Effector memory CD8-positive, alpha-beta T cell (primary cell): ENCODE measurements at places on chromosomes 7 and 10.

DNA sequence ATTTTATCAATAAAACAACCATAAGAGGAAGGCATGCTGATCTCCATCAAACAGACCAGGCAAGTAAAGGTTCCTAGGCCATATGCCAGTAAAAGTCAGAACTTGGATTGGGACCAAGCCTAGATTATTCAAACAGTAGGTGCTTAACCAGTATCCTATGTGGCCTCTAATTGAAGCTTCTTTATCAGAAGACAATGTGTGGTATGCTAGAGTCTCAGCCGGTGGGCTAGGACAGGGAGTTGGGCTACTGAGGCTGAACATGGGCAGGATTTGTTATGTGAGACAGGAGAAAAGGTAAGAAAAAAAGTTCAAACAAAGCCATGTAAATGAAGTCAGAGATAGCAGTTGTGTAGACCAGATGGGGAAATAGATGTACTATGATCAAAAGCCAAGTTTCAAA lies 413.7 kb upstream of the GHITM start:
- DNase-seq = no peak

- no peak for DNase-seq
Observed at GRCh38 chr7:50315739-50316671, 11.5 kb downstream of the IKZF1 start.

GRCh38 chr10:71476228-71477011 lies 79.7 kb downstream of the CDH23 start:
- no peak for DNase-seq

DNA sequence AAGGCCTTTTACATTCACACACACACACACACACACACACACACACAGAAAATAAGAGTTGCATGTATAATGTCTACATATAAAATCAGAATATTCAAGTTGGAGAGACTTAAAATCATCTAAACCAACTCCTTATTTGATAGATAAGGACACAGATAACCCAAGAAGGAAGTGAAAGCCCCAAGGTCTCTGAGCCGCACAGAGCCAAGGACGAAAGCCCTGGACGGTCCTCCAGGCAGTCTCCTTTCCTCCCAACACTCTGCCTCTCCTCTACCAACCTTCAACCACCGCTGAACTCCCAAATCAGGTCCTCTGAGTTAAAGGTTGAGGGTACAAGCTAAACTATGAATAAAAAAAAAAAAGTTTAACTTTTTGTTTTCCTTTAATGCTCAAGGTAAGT lies 28.2 kb downstream of the UBE2H start:
- no peak for DNase-seq

DNA sequence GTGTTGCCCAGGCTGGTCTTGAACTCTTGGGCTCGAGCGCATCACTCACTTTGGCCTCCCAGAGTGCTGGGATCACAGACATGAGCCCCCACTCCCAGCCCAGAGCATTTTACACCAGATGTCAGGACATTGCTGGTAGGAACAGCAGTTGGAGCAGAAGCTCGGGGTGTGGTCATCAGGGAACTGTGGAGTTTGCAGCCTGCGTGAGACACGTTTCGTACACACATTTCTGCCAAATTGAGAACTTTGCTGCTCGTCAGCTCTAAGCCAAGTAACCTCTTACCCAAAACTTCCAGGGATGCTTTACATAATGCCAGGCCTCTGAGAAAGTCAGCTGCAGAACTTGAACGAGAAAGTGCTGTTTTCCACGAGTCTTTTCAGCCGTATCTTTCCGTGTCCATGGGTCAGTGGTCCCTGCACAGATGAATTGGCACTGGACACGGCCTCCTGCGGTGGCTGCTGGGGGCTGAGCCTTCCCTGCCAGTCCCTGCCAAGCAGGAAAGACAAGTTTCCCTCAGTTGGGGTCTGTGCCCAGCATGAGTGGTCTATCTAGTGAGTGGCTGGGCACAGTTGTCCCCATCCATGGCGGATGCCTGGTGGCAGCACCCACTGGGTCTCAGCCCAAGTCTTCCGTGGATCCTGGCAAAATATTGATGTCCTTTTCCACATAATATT lies 54.4 kb downstream of the DNAJB6 start:
- no peak for DNase-seq

- no peak for DNase-seq
Observed at GRCh38 chr10:95963991-95964389, 56.2 kb downstream of the CC2D2B start.

- DNase-seq = no peak
Observed at GRCh38 chr10:121680879-121681655, 82.8 kb upstream of the FGFR2 start.

GRCh38 chr10:95276367-95277200 lies 14.2 kb downstream of the PDLIM1 start:
- no peak for DNase-seq

- DNase-seq = no peak
Observed at GRCh38 chr10:117609095-117609795, 66.7 kb downstream of the EMX2 start.

DNA sequence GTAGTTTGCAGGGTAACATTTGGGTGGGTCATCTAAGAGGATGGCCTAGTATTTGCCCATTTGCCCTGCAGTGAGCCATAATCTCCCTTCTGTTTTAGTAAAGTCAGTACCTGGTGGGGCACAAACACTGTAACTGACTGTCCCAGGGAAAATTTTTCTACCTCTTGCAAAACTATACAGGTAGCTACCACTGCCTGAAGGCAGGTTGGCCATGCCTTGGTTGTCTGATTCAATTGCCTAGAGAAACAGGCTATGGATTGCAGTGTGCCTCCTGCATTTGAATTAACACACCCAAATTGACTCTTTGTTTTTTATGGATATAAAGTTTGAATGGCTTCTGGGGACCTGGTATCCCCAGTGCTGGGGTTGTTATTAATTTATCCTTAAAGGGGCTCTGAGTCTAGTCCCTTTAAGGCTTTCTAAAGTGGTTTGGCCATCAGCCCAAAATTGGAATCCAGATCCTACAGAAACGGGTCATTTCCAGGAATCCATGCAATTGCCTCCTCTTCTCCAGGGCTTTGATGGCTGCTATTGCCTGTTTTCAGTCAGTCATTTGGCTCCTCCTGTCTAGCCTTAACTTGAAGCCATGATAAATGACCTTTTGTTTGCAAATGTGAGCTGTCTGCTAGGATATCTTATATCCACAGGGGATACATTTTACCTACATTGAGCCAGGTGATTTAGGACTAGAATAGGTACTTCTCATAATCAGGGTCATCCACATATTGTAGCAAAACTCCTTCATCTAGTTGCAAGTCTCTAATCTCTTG lies 89.1 kb downstream of the STRA8 start:
- no peak for DNase-seq

DNA sequence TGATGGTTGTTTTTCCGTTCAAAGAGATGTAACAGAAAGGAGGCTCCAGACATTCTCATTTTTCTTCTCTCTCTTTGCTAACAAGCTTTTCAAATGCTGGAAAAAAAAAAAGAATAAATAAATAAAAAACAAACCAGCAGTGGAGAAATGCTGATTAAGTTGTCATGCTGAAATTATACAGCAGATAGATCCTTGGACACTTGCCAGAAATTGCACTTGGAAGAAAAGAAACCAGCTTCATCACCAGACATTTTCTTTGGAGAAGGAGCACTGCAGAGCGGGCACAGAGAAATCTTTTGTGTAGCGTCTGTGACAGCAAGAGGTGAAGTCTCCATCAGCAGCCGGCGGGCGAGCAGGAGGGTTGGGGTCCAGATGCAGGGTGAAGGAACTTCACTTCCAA lies 55.8 kb downstream of the CLRN3 start:
- DNase-seq = no peak
